ENCODE measurements at places on chromosomes 5 and 9.

DNA sequence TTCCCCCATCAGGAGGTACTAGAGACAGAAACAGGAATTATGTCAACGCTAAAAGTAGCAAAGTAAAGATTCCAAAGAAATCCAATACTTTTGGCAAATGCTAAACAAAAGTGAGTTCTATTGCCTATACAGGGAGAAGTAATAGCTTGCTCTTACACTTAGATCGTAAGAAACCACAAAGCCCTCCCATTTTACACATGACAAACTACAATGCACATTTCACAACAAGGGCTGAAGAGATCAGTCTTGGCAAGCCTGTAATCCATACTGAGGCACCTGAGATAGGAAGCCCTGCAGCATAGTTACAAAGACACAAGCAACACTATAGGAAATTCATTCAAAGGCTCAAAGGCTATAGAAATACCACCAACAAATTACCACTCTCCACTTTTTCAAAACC, 7.7 kb downstream of the HNRNPK start:
- DNase-seq = no peak

- no peak for DNase-seq
Observed at GRCh38 chr9:105114964-105115728, 129.3 kb upstream of the SLC44A1 start.

GRCh38 chr5:98723061-98723460, 50.4 kb upstream of the RGMB start:
- no peak for DNase-seq

- no peak for DNase-seq
Observed at GRCh38 chr9:7089406-7090193, 331.8 kb downstream of the KDM4C start.

GRCh38 chr9:111891910-111892499, 4.6 kb upstream of the UGCG start:
- no peak for DNase-seq

DNA sequence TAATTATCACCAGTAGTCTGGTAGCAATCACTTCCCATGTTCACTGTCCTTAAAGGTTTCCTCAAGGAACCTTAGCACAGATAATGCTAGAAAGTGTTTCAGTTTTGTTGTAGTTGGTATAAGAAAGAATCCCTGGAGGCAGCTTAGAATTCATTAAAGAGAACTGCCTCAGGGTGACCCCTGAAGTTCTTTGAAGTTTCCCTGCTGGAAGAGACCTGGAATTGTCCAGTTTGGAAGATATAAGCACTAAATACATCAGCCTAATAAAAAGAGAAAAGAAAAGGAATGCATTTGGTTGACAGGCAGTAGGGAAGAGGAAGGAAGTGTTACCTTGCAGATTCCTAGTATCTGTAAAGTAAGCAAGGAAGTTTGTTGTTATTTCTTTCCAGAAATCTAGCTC, 999.6 kb upstream of the DMAC1 start:
- DNase-seq = no peak

DNA sequence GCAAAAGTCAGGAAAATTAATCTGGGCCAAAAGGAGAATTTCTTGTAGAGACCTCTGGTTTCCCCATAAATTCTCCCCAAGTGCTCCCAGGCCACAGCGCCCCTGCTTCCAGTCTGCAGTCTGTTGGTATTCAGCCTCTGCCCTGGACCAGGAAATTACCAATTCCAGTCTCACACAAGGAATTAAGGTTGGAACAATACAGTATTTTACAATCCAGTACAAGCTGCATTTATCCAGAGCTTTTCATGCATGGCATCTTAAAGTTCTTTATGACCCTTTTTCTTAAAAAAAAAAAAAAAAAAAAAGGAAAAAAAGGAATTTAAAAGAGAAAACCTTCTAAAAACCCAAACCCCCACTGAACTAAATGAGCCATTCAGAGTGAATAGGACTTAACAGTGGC, 139.6 kb upstream of the RANBP3L start:
- DNase-seq = no peak

DNA sequence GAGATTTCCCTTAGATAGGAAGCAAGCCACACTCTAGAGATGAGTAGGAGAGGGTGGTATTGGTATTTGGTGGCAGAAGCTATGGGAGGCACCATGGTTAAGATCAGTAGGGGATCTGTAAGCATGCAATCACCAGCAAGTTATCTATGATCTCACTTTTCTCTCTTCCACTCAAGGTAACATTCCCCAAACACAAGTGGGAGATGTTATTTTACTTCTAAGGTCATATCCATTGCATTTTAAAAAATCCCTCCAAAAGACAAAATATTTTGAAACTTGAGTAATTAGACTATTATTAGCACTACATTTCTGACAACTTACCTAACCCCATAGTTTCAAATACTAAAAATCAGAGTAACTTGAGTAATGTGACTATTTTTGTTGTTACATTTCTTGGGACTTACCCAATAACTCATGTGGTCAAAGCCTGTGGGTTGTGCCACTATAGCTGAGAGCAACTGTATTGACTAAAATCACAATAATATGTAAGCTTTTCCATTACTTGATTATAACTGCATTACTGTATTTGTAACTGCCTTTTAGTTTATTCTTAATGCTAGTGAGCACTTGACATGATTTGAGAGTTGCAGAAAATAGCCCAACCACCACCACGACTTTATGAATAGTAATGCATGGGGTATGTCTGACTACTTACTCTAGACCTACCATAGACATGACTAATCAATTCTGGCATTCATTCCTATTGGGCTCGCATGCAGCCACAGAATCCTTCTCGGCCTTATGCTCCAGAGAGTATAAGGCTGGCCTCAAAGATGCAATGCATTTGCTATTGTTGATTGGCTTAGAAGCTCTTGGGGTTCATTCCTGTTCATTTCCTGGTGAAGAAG, 264.7 kb downstream of the TRIM32 start:
- no peak for DNase-seq

GRCh38 chr9:129027685-129028191, 393 bp downstream of the SH3GLB2 start:
- peak; percentile 67 for DNase-seq

DNA sequence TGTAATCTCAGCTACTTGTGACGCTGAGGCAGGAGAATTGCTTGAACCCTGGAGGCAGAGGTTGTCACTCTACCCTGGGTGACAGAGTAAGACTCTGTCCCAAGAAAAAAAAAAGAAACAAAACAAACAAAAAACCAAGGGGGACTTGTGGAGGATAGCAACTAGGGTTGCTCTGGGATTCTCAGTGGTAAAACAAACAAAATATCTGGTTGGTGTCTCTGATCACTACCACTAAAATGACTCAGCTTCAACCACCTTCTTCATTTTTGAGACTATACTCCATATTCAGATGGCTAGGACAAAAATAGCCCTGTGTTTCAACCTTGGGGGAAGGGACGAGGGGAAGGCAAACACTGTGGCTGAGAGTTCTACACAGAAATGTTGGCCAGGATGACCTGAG, 110.3 kb downstream of the ARRDC3 start:
- no peak for DNase-seq

GRCh38 chr9:77014597-77015263, 4.7 kb upstream of the FOXB2 start:
- DNase-seq = no peak

DNA sequence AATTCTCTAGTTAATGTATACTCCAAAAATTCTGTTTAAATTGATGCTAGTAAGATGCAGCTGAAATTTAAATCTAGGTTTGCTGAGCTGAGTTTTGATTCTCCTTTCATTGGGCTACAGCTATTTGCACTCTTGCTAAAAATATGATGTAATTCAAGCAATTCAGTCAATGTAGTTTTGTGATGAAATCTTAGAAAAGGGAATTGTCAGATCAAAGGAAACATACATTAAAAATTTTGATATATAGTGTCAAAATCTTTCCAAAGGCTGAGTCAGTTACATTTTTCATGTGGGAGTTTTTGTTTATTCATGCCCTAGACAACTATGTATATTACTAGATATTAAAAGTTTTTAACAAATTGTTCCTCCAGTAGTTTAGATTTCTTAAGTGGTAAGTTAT, 334.9 kb upstream of the DAB2 start:
- DNase-seq = no peak

DNA sequence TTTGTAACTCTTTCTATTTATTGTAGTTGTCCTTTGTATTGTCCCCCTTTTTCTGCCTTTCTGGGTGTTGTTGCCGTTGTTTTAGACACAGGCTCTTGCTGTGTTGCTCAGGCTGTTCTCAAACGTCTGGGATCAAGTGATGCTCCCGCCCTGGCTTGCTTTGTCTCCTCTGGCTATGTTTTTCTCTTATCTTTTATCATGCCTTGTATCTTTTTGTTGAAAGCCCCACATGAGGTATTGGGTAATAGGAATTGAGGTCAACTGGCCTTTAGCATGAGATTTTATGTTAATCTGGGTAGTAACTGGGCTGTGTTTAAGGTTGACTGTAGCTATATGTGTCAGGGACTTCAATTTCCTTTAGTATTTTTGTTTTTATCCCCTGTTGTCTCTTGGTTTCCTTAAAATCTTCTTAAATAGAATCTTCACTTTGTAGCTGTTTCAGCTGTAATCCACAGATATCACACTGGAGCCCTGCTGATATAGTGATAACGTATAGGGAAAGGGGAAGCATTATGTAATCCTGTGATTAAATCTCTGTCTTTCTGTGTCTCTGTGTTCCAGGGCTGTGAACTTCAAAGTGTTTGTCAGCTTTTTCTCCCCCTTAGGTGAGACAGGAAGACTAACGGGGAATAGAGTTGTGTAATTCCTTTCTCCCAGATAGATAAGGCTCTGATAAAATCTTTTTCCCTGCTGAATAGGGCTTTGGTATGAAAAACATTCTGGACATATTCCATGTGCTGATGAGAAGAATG, 25.9 kb upstream of the CACNA1B start:
- DNase-seq = no peak

DNA sequence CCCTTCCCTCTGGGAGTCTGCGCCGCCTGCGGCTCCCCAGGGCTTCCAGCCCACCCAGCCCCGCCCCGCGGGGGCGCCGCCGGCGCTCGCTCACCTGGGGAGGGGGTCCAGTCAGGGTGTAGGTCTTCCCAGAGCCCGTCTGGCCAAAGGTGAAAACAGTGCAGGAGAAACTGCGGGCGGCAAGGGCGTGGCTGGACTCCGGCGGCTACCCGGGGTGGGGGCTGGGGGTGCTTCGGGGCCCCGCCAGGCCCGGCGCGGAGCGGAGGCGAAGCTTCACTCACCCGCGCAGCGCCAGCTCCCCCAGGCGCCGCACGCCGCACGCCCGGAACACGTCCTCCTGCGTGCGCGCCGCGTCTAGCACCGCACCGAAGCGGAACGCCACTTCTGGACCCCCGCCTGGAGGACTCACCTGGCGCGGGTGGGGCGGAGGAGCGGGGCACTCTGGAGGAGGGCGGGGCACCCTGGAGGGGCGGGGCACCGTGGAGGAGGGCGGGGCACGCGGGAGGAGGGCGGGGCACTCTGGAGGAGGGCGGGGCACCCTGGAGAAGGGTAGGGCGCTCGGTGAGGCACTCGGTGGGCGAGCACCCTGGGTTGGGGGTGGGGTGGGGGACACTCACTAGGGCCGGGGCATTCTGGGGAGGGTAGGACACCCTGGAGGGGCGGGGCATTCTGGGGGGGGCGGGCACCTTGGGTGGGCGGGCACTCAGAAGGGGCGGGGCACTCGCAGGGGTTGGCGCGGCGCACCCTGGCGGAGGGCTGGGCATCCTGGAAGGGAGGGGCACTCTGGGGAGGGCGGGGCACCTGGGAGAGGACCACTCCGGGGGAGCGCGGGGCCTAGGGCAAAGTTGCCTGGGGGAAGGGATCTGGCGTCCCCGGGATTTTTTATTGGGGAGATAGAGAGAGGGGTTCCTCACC, 814 bp downstream of the KIF12 start:
- DNase-seq = no peak

DNA sequence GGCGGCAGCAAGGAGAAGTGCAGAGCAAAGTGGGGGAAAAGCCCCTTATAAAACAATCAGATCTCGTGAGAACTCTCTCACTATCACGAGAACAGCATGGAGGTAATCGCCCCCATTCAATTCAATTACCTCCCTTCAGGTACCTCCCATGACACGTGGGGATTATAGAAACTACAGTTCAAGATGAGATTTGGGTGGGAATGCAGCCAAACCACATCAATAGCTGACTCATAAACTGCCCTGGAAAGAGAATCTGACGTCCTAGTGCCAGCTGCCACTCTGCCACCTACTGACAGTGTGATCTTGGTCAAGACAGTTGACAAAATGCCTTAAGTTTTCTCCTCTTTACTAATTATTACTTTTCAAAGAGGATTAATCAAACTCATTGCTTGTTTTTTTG, 128.3 kb downstream of the GPBP1 start:
- no peak for DNase-seq

DNA sequence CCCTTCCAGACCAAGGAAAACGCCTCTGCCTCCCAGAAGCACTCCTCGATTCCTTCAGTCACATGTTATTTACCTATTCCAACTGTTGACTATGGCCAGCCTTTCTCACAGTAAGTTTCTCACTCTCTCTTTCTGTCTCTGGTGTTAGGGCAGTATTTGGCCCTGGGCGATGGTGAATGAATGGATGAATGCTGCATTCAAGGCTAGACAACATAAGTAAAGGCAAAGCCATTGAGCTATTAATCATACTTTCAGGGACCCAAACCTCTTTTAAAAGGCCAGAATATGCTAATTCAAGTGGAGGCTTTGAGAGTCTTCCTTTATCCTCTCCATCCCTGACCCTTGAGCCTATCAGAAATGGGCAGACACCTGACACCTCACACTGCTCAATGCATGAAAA, 78.5 kb downstream of the SEC61B start:
- DNase-seq = no peak

DNA sequence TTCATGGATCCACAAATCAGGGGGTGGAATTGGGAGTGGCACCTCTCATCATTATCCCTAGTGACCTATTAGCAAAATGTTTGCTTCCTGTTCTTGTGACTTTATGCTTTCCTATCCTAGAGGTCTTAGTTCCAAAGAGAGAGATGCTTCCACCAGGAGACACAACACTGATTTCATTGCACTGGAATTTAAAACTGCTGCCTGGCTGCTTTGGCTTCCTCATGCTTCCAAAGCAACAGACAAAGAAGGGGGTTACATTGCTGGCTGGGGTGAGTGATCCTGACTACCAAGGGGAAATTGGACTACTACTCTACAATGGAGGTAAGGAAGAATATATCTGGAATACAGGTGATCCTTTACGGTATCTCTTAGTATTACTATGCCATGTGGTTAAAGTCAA, 69.2 kb upstream of the SH3GL2 start:
- DNase-seq = no peak

Data from NCI-H1436 (cell line).